ENCODE measurements at places on chromosomes 12 and 14.

DNA sequence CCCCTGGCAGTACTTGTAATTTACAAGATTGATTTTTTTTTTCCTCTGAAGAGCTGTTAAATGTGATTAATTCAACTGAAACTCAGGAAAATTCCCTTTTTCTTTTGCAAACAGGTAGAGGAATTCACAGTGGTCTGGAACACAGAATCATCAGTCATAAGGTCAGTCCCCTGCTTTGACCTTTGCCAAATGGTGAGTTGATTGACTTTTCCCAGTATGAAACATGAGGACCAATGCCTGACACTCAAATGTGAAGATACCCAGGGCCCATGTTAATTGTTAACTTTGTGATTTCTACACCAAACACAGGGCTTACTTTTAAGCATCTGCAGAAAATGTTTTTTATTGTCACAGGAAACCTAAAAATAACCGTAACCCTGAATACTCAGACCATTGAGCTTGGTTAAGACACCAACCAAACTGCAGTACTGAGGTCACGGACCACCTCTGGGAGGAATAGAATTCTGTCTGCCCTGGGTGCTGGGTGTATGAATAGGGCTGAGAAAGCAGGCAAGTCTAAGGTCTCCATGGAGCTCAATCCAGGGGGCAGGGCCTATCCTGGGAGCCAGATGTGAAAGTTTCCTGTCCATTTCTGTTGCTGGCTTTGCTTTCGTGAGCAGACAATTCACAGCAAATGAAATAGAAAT is 192.4 kb downstream of the TMX1 start:
- DNase-seq = no peak

- no peak for DNase-seq
These were observed 241.0 kb upstream of the NPAS3 start for GRCh38 chr14:32697704-32698103.

DNA sequence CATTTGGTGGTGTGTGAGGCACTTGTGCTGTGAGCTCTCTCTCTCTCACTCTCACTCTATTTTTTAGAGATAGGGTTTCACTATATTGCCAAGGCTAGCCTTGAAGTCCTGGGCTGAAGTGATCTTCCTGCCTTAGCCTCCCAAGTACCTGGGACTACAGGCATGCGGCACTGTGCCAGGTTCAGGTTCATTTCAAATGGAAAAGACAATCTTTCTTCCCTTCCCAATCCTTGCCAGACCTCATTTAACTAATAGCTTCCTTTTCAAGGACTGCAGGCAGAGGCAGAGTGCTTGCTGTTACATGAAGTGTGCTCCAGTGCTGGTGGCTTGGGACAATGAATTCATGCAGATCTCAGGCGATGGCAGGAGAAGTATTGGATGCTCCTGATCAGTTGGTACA is 73.2 kb upstream of the BICD1 start:
- no peak for DNase-seq

- no peak for DNase-seq
These were observed 429.4 kb downstream of the ZFP36L1 start for GRCh38 chr14:68363466-68363842.

DNA sequence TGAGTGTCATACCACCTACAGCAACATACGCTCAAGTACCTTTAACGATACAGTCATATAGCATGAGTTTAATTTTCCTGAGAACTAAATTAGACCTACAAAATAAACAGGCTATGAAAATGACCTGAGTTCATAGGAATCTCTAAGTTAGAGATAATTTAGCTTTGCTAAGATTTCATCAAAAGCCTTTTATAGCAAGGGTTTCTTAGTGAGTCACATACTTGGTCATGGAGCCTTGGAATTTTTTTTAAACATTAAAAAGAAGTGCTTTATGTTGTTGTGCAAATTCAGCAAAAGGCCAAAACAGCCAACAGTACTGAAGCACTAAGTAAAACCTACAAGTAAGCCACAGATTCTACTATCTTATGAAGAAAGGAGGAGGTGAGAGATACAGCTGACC is 93.6 kb upstream of the FERMT2 start:
- DNase-seq = no peak

DNA sequence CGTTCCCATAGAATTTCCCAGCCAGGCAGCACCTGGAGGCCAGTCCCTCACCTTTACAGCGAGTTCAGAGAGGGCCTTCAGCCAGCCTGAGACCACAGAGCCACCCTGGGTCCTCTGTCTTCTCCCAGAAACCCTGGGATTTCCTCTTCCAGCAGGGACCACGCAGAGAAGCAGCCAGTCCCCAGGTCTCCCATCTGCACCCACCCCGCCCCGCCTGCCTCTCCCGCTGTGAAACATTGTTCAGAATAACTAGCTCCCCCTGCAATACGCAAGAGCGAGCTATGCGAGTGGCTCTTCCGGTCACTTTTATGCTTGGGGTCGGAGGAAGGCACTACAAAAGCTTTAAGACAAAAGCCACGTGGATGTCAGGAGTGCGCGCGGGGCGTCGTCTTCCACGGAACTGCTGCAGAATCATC is 77.8 kb downstream of the SERPINA3 start:
- DNase-seq = no peak

DNA sequence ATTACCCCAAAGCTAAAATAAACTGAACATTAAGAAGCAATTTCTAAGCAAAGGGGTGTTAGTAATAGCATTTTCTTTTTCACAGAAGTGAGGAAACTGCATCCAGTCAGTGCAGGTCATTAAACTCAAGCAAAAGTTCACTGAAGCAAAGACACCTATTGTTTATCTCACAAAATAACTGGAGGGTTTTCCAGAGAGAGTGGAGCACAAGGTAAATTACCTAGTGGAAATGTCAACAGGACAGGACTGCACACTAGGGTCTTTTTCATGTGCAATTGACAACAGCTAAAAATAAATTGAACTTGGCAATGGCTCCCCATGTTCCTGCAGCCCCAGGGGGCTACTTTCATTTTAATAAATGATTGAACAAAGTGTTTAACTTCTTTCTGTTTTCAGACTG is 742.0 kb downstream of the GALC start:
- DNase-seq = no peak

DNA sequence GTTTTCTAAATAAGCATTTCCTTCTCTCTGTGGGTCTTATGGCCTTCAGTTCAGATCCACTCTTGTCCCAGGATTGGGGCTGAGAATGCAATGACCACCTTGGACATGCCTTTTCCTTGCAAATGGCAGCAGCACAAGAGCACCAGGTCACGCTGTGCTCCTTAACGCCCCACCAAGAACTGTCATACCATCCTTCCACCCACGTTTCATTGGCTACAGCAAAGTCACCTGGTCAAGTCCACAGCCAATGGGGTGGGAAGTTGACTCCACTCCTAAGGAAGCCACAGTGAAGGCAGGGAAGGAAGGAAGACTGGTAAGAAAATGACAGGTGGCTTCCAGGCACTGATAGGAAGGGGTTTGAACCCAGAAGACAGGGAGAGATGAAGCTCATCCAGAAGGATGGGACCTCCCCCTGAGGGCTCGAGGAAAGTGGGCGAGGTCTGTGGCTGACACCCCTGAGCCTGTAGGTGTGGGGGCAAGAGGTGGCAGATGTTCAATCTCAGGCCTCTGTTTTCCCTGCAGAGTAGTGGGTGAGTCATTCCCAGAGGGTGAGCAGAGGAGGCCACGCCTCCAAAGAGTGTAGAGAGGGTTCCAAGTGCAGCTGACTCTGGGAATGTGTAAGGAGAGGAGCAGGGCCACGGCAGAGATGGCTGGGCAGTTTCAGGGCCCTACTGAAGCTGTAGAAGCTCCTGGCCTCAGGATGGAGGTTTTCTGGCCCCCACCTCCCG is 113.5 kb upstream of the VRK1 start:
- DNase-seq = no peak

- DNase-seq = no peak
These were observed 139.4 kb downstream of the SLC15A4 start for GRCh38 chr12:128684352-128684751.

GRCh38 chr14:62234849-62235248 is 472.6 kb downstream of the SNAPC1 start:
- no peak for DNase-seq

GRCh38 chr14:73751157-73751691 is 37.0 kb upstream of the PNMA1 start:
- DNase-seq = no peak

GRCh38 chr14:68379510-68380328 is 413.1 kb downstream of the ZFP36L1 start:
- DNase-seq = no peak

DNA sequence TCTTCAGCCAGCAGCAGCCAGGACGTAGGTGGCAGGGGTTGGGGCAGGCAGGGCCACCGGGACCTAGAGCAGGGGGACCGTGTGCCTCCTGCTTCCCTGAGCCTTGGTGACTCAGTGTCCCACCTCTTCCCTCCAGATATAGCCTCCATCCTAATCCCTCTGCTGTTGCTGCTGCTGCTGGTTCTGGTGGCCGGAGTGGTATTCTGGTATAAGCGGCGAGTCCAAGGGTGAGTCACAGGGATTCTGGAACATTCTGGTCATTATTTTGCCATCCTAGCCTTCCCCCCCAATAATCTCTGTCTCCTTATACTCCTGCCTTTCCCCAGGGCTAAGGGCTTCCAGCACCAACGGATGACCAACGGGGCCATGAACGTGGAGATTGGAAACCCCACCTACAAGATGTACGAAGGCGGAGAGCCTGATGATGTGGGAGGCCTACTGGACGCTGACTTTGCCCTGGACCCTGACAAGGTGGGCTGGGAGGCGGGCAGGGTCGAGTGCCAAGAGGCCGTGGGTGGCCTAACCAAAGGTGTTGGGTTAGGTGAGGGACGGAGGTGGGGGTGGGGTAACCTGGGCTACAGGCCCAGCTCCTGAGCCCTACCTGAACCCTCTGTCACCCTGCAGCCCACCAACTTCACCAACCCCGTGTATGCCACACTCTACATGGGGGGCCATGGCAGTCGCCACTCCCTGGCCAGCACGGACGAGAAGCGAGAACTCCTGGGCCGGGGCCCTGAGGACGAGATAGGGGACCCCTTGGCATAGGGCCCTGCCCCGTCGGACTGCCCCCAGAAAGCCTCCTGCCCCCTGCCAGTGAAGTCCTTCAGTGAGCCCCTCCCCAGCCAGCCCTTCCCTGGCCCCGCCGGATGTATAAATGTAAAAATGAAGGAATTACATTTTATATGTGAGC is 4.5 kb upstream of the NXPH4 start:
- no peak for DNase-seq

DNA sequence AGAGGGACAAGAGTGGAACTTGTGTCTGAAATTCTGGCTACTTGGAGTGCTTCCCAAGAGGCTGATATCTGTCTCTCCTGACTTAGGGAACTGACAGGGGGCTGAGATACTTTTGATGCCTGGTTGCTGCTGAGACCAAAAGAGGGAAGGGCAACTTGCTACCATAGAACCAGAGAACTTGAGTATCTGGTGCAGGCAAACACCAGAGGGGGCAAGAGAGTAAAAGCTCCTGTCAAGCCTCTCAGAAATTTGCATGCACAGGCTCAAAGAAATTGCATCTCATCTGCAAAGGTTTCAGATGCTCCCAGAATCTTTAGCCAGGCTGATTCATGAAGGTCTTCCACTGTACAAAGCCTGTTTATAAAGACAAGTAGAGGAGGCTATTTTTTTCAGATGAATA is 391.3 kb upstream of the FOXG1 start:
- DNase-seq = no peak

DNA sequence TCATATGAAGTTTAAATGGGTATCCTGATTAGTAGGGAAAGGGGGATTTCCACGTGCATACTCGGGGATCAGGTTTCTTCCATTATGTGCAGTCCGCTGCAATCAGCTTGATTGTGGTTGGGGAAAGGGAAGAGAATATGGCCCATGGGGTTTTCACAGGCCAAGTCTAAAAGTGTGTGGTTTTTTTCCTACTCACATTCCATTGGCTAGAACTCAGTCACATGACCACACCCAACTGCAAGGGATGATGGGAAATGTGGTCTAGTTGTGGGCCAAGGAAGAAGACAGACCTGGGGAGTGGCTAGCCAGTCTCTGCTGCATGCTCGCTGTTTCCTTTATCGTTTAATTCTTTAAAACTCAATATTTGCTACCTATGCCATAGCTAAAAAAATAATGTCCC is 105.1 kb downstream of the PRIMA1 start:
- DNase-seq = no peak

GRCh38 chr12:108214486-108214885 is 85.4 kb downstream of the WSCD2 start:
- no peak for DNase-seq

DNA sequence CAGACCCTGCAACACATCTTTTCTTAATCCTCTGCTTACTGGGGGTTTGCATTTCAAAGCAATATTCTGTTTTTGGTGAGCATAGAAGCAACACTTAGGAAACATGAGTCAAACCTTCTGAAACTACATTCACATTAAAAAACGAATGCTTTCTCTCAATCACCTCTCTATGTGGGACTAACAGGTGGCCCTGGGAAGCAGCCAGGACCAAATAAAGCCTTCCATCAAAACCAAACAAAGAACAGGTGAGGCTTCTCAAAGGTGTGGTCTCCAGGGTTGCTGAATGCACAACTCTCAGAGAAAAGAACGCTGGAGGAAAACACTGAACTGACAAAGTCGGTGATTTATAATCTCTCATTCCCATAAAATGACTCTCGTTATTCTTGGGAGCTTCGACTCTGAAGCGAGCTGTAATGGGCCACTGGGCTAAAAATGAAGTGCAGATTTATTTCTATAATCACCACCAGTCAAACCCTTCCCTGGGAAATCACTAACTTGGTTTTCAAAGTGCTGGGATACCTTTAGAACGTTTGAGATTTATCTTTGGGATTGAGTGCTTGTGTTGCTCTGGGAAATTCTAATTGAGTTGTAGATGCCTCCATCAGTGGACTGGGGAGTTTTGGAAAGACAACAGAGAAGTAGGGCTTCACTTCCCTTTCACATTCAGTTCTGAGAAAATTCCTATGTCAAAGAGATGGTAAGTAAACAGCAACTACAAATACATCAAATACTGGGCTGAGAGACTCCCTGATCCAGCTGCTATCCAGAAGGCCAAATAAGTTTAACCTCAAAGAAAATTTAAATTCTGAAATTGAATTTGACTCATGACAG is 262.0 kb upstream of the TMPO start:
- no peak for DNase-seq

GRCh38 chr12:113165521-113166450 is 16.3 kb downstream of the CFAP73 start:
- no peak for DNase-seq

DNA sequence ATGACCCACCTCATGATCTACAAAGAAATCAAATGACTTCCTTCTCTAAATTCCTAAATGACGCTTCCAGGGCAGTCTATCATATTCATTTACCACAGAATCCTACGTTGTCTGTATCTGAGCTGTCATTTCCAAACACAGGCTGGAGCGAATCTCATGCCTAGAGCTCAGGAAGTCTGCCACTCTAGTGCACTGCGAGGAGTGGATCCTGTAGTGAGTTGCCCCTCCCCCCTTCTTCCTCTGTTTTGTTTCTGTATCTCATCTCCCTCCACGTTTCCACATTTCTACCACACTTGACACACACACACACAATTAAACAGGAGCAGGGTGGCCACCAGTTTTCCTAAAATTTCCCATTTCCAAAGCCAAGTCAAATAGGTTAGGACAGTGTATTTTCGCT is 415.4 kb upstream of the PRICKLE1 start:
- no peak for DNase-seq

DNA sequence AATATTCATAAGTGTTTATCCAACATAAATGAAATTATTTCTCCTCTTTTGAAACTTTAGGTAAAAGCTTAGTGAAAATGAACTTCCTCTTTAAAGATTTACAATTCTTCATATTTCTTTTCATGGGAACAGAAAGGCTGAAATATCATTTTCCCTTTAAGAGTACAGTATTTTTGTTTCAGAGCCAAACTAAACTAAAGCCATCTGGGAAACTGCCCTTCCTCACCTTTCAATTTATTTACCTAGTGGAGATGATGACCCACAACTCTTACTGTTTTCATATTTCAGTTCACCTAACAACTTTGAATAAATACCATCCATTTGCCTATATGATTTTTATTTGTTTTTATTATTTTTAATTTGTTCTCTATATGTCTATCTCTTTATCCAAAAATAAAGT is 105.4 kb downstream of the ALX1 start:
- no peak for DNase-seq

Data from cortex of kidney (tissue), 1 donor.